Stimulated activated CD4-positive, alpha-beta T cell treated with anti-CD3 and anti-CD28 coated beads, Interleukin-15, amount 100 ng/mL, for 1 hour (primary cell): ENCODE measurements at places on chromosomes 1 and 21.

DNA sequence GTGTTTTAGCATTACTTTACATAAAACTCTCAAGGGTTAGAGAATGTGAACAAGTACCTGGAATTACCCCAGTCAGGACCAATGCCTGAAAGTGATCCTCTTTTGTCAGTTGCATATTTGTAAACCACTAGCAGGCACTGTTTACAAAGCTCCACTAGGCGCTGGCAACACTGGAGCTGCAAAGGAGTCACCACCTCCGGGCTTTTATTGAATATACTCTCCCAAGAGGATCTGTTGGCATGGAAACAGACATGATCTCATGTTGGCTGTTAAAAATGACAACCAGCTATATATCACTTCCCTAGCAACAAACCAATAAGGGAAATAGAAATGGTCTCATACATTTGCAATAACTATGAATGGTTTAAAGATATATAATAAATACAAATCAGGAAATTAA, 116.0 kb downstream of the TTLL7 start:
- no peak for DNase-seq

GRCh38 chr1:3677484-3677883, 25.2 kb downstream of the TP73 start:
- no peak for DNase-seq

GRCh38 chr1:225819346-225820192, 9.6 kb downstream of the EPHX1 start:
- DNase-seq = no peak

- DNase-seq = no peak
Observed at GRCh38 chr1:225835856-225836255, 25.9 kb downstream of the EPHX1 start.

DNA sequence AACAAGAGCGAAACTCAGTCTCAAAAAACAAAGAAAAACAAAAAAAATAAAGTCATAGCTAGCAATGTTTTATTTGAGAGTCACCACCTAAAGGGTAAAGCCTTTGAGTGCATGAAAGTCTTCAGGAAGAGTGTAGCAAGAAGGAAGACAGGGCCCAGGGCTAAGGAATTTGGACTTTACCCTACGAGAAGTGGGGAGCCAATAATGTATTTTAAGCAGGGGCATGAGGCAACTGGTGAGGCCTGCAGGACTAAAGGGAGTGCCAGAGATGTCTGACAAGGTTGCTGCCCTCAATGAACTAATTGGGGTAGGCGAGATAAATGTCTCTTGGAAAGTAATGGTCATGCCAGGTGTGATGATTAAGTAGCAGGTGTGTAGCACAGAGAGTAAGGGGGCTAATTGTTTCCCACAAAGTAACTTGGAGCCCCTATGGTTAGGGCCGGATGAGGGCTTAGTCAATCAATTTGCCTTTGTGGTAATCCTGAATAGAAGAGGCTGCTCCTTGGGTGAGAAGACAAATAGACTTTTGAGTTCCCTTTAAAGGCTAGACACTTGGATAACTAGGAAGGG, 31.6 kb upstream of the CACNA1E start:
- DNase-seq = no peak

GRCh38 chr1:69504730-69505252, 62.9 kb upstream of the LRRC7 start:
- DNase-seq = no peak

GRCh38 chr1:99133756-99134500, 129.3 kb upstream of the PLPPR5 start:
- DNase-seq = no peak

- no peak for DNase-seq
Observed at GRCh38 chr1:13851726-13852125, 151.7 kb downstream of the PRDM2 start.

GRCh38 chr21:27804515-27804914, 837.6 kb upstream of the ADAMTS5 start:
- DNase-seq = no peak

- no peak for DNase-seq
Observed at GRCh38 chr1:204887846-204888245, 17.2 kb downstream of the NFASC start.

- no peak for DNase-seq
Observed at GRCh38 chr1:209505044-209505443, 78.5 kb upstream of the CAMK1G start.

GRCh38 chr1:10665930-10666850, 130.3 kb downstream of the CASZ1 start:
- DNase-seq = no peak

- no peak for DNase-seq
Observed at GRCh38 chr1:153655333-153655732, 3.2 kb upstream of the SNAPIN start.

GRCh38 chr1:71586030-71586429, 505.2 kb upstream of the ZRANB2 start:
- DNase-seq = no peak

- DNase-seq = no peak
Observed at GRCh38 chr1:35369922-35370671, 101.6 kb downstream of the ZMYM4 start.

DNA sequence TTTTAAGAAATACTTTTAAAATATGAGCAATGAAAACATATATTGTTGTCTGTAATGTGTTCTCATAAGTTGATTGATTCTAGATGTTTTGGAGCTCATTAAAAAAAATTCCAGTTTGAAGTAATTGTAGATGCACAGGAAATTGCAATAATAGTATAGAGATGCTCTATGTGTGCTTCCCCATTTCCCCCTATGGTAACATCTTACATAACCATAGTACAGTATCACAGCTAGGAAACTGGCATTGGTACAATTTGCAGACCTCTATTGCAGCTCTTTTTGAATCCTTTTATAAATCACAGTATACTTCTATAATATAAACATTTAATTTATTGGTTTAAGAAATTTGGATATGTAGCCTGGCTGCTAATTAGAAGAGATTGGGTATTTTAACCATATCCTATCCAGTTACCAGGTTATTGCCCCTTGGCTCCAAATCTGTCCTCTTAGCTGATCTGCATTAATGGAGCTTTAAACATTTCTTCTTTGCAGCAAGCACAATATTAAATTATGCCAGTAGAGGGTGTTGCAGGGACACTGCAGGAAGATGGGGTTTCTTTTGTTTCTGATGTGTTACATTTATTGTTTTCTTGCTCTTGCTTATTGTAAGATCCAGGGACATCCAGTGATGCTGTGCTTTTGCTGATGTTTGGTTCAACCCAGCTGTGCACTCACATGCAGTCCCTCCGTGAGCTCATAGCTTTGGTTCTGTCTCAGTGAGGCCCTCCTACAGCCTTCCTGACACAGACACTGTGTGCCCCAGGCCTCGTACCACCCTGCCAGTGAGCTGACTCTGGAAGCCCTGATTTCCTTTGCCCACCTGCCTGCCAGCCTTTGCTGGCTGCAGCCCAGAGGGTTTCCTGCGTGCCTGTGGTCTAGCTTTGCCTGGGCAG, 103.3 kb downstream of the RABGAP1L start:
- DNase-seq = no peak

GRCh38 chr1:77168358-77168757, 50.9 kb downstream of the PIGK start:
- no peak for DNase-seq

- DNase-seq = no peak
Observed at GRCh38 chr1:160168609-160169369, 17.4 kb downstream of the ATP1A4 start.

GRCh38 chr1:209045331-209046057, 538.0 kb upstream of the CAMK1G start:
- DNase-seq = no peak

GRCh38 chr1:75908717-75909152, 23.5 kb downstream of the ASB17 start:
- DNase-seq = no peak

DNA sequence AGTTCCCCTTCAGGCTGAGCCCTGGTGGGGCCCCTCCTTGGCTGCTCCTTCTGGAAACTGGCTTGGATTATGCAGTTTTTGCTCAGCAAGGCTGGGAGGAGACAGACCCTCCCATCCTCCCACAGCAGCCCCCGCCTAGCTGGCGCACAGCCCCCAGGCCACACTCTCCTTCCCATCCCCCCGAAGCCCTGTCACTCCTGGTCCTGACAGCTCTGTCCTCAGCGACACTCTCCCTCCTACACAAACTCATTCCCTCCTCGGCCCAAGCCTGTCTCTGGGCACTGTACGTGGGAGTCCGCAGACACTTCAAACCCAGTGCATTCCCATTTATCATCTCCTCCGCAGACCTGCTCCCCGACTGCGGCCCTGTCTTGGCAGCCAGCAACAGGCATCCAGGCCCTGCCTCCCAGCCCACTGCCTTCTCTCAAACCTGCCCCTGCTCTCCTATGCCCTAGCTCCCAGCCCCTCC, 25.0 kb upstream of the EPHB2 start:
- DNase-seq = no peak

- DNase-seq = no peak
Observed at GRCh38 chr1:224132901-224133300, 19.0 kb downstream of the FBXO28 start.

GRCh38 chr1:114455102-114455785, 55.8 kb downstream of the TRIM33 start:
- DNase-seq = no peak

DNA sequence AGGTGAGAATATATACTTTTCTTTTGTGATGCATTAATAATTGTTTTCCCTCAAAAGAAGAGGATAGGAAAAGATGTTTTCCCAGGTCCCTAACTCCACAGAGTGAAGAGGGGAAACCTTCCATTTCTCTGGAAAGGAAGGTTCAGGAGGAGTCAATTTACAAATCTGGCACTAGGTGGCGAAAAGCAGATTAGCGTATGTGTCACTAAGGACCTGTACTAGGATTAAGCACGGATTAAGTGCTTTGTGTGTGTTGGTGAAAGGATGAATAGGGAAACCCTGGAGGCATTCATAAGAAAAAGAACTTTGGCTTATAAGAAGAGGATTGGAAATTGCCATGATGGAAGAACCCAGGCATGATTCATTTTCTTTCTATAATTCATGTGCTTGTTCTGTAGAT, 410.1 kb upstream of the PLXNA2 start:
- DNase-seq = no peak

- DNase-seq = no peak
Observed at GRCh38 chr1:41975850-41976569, 57.3 kb upstream of the HIVEP3 start.

DNA sequence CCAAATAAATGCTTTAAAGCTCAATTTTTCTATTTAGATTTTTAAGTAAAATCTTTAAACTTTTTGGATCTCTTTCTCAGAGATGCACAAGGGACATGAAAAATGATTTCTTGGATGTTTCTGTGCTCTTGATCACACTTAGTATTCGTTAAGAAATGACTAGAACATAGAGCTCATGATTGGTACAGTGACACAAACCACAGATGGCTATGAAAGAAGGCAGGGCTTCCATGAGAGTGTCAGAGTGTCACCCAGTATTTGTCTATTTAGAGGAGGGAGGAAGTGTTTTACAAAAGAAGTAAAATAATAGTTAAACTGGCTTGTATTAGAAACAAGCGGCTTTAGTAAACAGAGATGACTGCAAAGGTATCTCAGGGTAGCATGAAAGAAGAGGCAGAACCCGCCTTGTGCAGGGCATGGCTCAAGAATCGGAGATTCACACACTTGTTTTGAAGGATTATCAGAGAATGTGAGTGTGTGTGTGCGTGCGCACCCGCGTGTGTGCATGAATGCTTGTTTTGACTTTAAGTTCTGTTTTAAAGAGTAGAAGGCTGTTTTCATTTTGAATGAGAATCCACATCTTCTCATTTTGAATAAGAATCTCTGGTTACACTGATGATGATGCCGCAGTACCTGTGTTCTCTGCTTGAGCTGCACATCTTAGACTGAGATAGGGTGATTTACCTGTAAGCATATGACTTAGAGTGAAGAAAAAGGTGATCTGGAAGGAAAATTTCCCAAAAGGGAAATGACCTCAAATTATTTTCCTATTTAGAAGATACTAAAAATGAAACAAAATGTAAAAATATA, 82.1 kb downstream of the VPS26C start:
- DNase-seq = no peak

DNA sequence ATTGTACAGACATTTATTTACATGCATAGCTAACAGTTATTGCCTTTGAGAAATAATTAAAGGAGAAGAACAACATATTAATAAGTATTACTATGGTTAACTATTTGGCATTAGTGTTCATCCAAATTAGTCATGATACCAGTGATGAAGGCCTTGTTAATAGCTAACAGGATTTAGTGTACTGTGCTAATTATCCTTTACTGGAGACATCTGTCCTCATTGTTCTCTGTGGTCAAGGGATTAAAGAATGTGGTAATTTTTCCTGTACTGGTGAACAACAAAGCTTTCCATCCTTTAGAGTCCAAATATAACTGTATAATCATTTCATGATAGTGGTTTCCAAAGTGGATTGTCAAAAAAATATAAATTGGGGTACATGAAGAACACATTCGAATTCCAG, 103.9 kb downstream of the ADGRL4 start:
- DNase-seq = no peak

GRCh38 chr1:94648225-94649007, 106.9 kb upstream of the F3 start:
- no peak for DNase-seq

DNA sequence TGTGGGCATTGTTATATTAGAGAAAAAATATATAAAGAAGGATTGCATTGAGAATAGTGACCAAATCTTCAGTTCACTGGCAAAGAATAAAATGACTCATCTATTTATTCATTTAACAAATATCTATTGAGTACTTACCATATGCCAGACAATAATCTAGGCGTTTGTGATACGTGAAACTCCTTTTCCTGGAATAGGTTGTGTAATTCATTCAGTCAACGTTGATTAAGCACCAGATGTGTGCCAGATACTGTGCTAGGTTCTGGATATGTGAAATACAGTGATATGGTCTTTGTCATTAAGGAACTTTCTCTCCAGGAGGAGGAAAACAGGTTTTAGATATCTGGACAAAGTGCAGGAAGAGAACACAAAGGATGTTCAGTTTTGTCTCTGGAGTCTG, 344.5 kb downstream of the RWDD3 start:
- no peak for DNase-seq

DNA sequence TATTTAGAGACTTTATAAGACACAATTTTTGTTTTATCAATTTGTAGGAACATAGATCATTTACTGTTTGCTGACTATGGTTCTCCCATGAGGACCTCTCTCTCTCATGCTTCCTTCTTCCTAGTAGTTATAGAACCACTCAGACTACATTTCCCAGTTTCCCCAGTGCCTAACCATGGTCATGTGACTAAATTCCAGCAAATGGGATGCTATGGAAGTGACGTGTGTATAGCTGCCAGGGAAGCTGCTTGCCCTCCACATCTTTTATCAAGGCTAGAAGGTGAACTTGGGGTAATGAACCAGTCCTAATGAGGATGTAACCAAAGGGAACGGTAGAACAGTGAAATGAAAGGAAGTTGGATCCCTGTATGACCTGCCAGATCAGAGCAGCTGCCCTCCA, 184.0 kb downstream of the MIS18A start:
- no peak for DNase-seq

- no peak for DNase-seq
Observed at GRCh38 chr1:115643225-115643624, 1.5 kb downstream of the VANGL1 start.

- DNase-seq = no peak
Observed at GRCh38 chr1:226560243-226560642, 11.7 kb downstream of the STUM start.

DNA sequence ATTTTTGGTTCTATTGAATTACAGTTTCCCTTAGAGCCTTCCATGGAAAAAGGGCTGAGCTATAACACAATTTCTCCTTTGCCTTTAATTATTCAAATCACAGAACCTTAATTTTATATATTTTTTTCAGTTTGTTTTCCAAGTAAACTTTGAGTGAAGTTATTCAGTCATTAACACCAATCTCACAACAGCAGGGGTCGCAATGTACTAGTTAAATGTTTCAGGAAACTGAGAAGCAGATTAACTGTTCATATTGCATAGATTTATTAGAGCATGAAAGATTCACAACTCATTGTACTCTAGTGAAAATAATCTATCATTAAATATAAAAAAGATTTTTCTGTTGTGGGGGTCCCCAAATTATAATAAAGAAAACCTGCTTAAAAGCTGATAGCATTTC, 64.1 kb downstream of the KIFAP3 start:
- no peak for DNase-seq
